ENCODE measurements at places on chromosomes 2 and 18.

- no peak for DNase-seq
Measured at GRCh38 chr18:62999921-63000320, 284.6 kb downstream of the PHLPP1 start.

- peak; percentile 90 for DNase-seq
Measured at GRCh38 chr2:19933351-19933981, 31.7 kb upstream of the TTC32 start.

GRCh38 chr2:148955798-148956197 is 80.8 kb downstream of the KIF5C start:
- DNase-seq: peak; percentile 15

- no peak for DNase-seq
Measured at GRCh38 chr18:77106331-77106730, 26.3 kb downstream of the MBP start.

- no peak for DNase-seq
Measured at GRCh38 chr2:54716375-54716774, 7.1 kb upstream of the EML6 start.
